Stimulated activated CD8-positive, alpha-beta memory T cell treated with anti-CD3 and anti-CD28 coated beads, Interleukin-7, amount 100 ng/mL, for 1 hour (primary cell): ENCODE measurements at places on chromosomes 12 and 14.

DNA sequence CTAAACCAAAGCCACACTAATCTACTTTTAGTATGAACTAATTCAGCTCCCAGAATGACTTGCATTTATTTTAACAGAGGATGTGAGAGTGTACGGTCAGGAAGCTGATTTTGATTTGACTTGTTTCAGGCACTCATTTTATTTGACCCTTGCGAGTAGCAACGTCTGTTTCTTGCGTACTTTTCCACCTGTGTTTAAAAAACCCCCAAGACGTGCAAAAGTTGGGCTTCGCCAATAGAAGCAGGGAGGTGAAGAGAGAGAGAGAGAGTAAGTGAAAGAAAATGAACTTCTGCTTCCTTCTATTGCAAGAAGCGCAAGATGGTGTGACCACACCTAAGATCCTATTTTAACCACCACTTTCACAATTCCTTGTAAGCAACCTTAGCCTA, 6.7 kb upstream of the SLC15A4 start:
- DNase-seq, result no peak

- DNase-seq, result no peak
Measured at GRCh38 chr14:64611358-64612020, 61.7 kb downstream of the PPP1R36 start.

- no peak for DNase-seq
Measured at GRCh38 chr12:69123311-69123710, 116.1 kb upstream of the CPSF6 start.

DNA sequence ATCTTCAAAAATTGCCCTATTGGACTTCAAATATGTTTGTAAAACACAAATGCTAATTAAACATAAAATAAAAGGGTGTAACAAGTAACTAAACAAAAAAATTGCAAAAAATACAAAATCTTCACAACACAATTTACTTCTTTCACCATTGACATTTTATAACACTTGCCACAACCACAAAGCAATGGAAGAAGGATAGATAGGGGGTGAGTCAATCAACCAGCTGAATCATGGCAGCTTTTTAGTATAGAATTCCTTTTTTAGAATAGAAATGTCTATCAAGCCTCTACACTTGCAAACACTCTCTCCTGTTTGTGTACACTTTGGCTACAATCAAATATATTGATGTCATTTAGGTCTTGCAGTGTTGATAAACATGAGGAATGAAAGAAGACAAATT, 232.7 kb downstream of the SLC16A7 start:
- no peak for DNase-seq

GRCh38 chr12:95185072-95185471, 32.2 kb downstream of the FGD6 start:
- DNase-seq, result no peak
